ENCODE measurements at places on chromosomes 1 and 21.
A peak's percentile ranks its signal among the peaks of the same experiment; 100 is the strongest.

DNA sequence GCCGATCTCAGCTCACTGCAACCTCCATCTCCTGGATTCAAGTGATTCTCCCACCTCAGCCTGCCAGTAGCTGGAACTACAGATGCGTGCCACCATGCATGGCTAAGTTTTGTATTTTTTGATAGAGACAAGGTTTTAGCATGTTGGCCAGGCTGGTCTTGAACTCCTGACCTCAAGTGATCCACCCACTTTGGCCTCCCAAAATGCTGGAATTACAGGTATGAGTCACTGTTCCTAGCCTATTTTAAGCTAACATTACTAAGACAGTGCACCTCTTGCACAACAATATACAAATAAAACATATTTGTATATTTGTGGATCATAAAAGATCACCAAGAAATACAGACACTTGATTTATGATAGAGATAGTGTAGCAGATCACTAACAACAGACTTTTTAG, 139.1 kb downstream of the DUSP10 start:
- DNase-seq: no peak

GRCh38 chr1:10513199-10513598, 38.4 kb downstream of the PEX14 start:
- DNase-seq: no peak

GRCh38 chr1:193031431-193031830, 27.7 kb downstream of the UCHL5 start:
- peak; percentile 4 for DNase-seq

DNA sequence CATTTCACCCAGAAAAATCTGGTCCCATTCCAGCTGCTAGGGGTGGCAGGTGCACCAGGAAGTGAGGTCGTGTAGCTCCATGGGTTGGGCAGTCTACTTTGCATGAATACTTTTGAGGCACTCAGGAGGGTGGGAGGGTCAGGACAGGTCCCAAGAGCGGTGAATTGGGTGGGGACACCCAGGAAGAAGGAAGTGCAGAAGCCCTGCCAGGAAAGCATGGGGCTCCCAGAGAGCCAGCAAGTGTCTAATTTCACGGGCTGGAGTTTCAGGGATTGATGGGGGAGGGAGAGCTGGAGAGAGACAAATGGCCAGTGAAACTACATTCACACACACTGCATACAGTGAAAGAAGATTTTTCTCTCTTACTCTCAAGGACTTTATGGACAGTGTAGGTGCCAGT, 137.8 kb downstream of the GALNT2 start:
- no peak for DNase-seq

DNA sequence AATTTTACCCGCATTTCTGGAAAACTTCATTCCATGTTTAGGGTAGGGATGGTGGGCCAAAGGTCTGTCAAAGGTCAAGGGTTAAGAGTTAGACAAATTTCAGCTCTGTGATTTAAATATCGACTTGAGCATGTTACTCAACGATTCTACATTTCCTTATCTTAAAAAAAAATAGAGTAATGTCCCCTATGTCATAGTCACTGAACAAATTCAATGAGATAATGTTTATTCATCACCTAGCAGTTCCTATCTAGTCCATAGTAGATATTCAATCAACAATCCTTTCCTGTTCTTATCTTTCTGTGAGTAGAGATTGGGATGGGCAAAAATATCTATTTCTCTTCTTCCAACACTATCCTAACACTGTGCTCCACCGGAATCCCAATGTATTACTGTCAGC, 1.1 kb upstream of the DYNLT5 start:
- DNase-seq: no peak

GRCh38 chr21:34640858-34641257, 25.9 kb upstream of the RCAN1 start:
- peak; percentile 67 for DNase-seq

GRCh38 chr1:8120693-8121260, 94.7 kb upstream of the ERRFI1 start:
- no peak for DNase-seq

- DNase-seq: no peak
Measured at GRCh38 chr1:156602557-156602993, 1.3 kb upstream of the GPATCH4 start.

DNA sequence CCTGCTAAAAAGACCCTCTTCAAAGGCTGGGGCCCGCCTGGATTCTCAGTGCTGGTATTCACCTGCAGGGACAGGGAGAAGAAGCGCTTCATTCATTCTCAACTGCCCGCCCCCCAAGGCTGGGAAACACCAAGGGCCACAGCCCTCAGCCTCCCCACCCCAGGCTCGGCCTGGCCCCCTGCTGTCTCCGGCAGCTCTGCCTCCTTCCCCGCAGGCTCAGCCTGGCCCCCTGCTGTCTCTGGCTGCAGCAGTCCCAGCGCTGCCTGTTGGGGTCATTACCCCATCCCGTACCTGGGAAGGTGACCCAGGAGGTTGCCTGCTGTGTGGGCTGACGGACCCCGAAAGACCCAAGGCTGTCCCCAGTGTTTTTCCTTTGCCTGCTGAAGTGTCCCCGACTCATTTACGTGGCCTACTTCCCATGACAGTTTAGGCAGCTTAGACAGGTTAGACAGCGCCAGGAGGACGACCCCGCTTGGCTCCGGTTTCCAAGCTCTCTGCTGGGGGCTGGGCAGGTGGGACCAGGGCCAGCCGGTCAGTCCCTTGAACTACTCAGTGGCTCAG, 22.9 kb upstream of the CLSTN1 start:
- no peak for DNase-seq

DNA sequence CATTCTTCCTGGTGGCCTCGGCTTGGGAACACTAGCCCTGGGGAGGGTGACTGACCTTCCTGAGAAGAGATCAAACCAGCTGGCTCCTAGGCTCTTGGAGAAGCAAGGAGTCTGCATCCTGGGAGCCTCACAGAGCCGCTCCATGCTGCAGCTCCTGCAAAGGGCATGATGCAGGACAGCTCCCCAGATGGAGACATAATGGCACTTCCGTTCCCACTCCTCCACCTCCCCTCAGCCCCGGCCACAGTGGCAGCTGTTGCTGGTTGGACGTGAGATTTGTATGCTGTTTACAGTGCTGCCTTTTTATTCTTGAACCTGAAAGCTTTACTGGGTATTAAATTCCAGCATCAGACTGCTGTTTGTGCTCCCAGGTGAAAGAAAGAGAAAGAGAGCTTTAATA, 83.7 kb upstream of the CTTNBP2NL start:
- DNase-seq: no peak

DNA sequence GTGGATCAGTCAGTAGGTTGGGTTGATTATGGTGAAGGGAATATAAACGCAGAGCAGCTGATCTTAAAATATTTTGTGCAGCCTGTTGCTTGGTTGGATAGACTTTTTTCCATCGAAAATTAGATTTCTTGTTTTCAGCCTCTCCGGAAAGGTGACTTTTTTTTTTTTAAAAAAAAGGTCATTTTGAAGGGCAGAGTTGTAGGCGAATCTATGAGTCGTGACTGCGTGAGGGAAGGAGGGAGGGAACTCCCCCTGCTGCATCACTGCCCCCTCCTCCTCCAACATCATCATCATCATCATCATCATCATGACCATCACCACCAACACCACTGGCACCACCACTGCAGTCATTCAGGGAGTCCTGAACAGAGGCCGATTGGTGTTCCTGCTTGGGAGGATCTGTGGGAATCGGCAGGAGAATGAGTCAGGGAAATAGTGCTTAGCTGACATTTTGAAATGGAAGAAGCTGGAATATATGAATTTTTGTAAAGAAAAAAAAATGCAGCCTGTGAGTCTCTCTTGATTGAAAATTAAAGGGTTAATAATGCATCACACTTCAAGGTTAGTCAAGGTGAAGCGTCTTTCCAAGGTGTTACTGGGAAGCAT, 1.2 kb downstream of the ATP1B1 start:
- DNase-seq: peak; percentile 40

DNA sequence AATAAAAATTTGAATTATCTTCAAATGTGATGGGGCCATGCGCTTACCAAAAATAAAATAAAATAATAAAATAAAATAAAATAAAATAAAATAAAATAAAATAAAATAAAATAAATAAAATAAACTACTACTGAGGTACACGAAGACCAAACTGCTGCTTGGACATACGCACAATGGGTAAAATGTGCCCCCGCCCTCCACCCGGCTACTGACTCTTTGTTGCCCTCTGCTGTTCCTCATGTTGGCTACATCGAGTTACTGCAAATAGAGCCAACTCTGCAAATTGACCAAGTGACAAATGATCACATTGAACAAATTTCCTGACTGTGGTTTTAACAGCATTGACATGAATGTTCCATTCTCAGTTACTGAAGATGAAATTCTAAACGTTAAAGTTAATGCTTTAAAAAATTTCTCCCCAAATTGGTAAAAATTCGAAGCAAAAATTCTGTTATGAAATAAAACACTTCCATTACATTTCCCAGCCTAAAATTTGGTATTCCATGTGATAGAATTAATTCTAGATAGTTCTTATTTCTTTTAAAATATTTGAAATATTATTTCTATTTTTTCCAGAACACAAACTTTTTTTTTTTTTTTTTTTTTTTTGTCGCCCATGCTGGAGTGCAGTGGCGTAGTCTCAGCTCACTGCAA, 18.8 kb upstream of the MAP1LC3C start:
- peak; percentile 48 for DNase-seq

GRCh38 chr1:200182701-200183100, 155.2 kb downstream of the NR5A2 start:
- DNase-seq: no peak

DNA sequence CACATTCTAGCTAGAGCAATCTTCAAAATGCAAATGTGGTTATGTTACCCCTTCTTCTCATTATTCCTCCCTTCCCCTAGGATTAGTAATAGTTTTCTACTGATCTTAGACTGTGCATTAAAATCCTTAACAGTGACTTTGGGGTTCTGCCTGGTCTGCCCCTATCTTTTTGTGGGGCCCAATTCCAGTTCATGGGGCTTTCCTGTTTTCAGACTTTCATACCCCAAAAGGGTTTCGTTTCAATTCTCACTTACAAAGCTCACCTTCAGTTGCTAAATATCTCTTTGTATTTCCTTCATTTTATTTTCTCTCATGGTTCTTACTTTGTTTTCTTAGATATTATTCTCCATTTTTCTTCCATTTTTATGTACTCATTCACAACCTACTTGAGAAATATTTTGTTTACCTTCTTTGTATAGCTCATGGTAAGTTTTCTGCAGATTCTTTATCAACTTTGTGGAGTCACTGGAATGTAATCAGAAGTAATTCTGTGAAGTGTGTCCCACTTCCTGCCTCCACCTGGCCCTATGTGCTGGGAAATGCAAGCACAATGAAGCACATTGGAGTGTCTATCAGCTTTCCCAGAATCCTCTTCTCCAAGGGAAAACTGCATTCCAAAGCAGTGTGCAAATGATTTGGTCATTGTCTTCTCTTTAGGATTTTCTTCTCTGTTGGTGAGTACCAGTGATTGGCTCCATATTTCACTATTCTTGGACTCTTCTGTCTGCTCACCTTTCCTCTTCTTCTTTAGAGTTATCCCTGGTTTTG, 350.2 kb downstream of the ZNF326 start:
- no peak for DNase-seq

All from hepatic stellate cell (primary cell).